AG09309 (cell line): ENCODE measurements at places on chromosomes 3 and 15.

- no peak for DNase-seq
Observed at GRCh38 chr3:50189989-50190388, 1.4 kb upstream of the GNAT1 start.

DNA sequence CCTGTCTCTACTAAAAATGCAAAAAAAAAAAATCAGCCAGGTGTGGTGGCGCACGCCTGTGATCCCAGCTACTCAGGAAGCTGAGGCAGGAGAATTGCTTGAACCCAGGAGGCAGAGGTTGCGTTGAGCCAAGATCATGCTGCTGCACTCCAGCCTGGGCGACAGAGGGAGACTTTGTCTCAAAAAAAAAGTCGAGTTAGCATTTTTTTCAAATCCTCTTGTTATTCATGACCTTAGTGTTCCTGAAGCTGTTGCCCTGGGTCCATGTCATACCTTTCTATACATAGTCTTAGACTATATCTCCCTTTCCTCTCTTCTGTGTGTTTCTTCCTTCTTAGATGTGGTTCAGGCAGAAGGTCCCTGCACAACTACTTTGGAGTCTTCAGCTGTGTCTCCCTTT is 6.4 kb downstream of the FMN1 start:
- DNase-seq: no peak

DNA sequence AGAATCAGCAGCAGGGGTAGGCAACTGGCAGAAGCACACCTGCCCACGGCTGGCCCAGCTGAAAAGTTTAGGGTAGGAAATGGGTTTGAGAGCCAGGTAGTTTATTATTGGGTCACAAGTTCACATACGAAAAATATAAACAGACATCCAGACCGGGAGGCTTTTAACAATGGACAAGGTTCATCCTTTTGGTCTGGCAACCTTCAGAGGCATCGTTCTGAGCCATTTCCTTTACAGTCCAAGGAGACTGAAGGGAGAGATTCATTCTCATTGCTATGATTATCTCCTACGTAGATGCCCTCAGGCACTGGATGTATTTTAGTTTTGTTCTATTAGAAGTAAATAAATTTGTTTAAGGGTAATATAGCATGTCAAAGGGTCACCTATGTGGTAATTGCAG is 248.0 kb upstream of the THBS1 start:
- DNase-seq: no peak

DNA sequence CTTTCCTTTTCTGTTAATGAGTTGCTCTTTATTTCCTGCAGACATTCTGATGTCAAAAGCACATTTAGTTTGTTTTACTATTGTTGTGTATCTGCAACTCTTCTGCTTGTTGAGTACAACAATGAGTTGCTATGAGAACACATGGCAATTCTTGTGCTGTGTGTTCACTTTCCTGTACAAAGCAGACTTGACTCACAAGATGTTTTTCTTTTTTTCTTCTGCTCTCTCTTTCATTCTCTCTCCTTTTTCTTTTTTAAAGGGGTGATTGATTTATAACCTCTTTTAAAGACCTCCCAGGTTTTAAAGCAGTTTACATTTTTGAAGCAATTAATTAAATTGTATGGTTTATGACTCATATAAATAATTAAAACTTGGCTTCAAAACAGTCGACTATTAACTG is 31.6 kb upstream of the ABHD10 start:
- DNase-seq: no peak

DNA sequence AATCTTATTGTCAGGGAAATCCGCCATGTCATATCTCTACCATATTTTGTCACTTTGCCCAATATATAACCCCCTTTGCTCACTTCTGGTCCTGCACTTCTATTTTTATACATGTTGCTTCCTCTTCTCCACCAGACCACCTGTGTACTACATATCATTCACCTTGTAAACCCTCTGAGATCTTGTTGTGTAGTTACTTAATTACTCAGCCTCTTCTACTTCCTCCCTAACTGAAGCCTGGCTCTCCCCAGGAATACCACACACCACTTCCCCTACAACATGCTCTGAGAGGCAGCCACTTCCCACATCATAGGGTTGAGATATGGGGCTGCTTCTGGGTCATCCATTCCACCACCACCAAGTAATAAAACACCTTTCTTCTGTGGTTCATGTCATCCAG is 10.0 kb downstream of the HEXA start:
- DNase-seq: no peak

DNA sequence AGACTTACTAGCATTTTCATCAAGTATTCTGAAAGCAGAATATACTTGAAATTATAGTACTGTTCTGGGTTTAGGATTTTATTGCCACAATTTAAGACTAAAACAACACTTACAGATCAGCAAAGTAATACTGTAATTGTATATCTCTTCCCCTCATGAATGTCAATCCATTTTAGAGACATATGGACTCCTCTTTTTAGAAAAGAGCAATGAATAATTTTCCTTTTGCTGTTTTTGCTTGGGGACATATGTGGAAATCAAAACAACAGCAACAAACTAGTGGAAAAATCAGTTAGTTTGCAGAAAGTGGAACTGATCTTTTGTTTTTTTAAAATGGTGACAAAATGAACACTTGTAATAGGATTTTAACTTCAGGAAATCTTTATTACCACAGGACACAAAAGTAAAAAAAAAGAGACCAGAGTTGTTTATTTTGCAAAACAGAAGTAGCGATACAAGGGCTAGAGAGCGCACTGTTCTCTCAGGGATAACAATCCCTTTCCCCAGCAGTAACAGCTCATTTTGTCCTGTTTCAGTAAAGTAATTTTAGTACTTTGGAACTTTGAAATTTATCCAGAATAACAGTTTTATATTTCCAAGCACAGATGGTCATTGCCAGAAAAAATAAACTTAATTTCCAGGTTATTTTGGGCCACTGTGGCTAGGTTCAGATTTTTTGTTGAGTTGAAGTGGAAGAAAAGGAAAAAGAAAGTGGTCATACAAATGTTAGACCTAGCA is 17.1 kb downstream of the LEKR1 start:
- no peak for DNase-seq

GRCh38 chr3:180306155-180306554 is 269.4 kb upstream of the PEX5L start:
- DNase-seq: no peak

DNA sequence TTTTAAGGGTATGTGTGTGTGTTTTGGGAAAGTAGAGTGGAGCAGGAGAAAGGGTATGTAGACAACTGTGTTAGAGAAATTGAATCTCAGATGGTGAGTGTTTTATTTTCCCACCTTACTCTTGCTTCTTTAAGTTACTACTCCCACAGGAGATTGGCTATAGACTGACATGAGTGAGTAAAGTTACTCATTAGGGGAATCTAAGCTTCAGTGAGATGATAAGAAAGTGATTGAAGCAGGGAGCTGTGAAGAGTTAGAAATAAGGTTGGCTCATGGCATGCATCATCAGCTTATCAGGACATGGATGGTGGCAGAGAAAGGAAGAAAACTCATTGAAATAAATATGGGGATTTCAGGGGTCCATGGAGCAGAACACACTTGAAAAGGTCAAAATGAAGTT is 88.9 kb downstream of the MBNL1 start:
- no peak for DNase-seq

DNA sequence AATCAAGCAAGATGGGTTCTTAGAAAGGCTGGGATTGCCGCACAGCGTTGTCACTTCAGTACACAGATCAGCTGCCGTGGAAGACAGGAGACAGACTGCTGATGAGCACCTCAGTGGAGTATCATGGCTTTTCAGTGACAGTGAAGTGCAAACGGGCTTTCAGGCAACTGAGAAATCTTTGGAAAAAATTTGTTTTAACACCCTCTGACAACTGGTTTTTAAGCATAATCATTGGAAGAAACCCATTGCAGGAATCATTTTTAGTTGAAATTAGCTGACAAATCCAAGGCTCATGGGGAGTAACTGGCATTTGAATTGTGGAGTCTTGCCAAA is 418.8 kb downstream of the OTOL1 start:
- DNase-seq: no peak

DNA sequence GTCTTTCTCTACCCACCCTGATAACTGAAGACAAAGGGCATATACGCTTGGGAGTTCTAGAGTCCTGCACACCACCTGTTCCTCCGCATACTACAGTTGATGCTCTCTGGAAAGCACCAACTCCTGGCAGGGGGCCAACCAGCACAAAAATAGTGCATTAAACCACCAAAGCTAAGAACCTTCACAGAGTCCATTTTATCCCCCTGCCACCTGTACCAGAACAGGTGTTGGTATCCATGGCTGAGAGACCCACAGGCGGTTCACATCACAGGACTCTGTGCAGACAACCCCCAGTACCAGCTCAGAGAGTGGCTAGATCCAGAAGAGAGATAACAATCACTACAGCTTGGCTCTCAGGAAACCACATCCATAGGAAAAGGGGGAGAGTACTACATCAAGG is 114.4 kb upstream of the POU1F1 start:
- no peak for DNase-seq

DNA sequence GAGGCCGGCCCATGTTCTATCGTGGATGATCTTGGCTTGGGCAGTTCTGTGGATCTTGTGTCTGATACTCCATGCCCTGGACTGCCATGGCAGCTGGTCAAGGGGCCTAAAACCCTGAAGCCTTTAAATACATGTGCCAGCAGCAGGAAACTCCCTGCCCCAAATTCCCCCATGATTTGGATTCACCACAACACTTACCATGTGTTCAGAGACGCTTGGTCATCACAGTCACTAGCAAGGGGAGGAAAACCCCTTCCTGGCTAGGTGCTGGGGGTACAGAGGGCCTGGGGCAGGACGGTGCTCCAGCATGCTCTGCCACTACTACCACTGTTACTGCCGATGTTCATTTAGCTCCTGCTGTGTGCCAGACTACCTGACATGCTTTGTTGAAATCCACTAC is 94.4 kb downstream of the DNAJB8 start:
- DNase-seq: no peak

GRCh38 chr3:129087138-129087702 is 26.6 kb downstream of the GP9 start:
- no peak for DNase-seq

GRCh38 chr15:39347453-39347852 is 233.4 kb upstream of the THBS1 start:
- no peak for DNase-seq

DNA sequence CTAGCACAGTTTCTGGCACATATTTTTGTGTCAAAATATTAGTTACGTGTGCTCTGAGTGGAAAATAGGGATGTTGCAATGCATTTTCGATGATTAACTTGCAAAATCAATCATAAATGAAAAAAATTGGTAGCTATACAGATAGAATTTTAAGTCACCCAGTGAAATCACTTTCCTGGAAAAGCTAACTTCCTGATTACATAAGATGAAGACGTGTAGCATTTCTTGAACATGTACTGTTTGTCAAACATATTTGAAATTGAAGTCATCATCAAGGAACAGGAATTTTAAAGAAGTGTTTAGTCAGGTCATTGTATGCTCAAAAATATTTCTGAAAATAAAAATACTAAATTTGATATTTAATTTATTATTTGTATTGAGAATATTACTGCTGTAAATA is 977.7 kb downstream of the PLOD2 start:
- no peak for DNase-seq

- DNase-seq: no peak
Observed at GRCh38 chr3:120338517-120338916, 10.6 kb downstream of the LRRC58 start.

GRCh38 chr3:108518895-108519294 is 8.5 kb upstream of the MYH15 start:
- DNase-seq: no peak

DNA sequence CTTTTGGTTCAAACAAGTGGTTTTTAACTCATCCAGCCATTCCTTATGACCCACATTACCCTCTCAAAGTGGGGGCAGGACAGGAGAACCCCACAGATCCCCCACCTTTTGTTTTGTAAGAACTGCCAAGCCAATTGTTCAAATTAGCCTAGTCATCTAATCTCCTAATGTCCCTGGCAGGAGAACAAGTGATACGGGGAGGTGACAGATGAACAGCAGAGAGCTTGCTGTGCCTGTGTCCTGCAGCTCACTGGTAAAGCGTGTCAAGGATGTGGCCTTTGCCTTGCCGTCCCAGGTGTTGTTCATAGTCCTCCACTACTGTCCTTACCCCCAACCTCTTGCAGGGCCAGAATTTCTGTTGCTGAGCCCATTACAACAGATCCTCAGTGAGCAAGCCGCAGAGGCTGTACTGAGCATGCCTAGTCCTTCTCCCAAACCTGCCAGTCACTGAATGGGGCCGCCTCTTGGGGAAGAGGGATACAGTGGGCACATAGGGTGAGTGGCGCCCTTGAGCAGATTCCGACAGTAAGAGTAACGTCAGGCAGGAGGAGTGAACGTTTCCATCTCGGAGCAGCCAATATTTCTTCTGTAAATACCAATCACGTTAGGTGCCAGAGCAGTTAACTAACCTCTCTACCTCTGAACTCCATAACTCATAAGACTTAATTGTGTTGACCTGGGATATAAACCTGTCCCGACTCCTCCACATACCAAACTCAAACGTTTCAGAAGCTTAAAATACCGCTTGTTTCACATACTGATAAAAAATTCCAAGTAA is 87.4 kb downstream of the ITPR1 start:
- DNase-seq: no peak

DNA sequence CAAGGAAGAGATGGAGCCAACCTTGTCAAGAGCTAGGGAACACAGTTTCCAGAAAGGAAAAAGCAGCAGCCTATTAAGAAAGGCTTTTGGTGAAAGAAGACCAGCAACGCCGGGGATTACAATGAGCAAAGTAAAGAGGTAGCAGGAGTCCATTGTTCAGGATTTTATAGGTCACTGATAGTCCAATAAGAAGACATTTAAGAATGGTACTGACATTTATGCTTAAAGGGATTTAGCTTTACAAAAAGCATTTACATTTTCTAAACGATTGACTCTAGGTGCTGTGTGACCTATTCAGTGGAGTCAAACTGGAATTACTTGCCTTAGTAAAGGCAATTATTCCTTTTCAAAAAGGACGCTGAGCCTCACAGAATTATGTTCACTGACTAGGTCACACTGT is 40.8 kb downstream of the CSNK1G1 start:
- DNase-seq: no peak

DNA sequence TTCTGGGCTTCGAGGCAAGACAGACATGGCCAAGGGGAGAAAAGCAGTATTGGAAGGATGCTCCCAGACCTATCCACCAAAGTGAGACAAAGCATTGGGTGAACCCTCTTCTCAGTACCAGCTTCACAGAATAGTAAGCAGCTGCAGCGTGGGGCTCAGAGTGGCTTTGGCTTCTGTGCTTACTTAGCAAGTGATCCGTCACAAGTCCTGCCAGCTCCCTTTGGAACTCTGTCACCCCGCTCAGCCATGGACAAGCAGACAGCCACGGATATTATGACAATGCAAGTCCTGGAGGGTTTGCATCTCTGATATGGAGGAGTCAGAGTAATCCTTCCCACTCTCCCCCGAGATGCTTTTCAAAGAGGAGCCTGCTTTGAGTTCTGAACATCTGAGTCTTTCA is 90.8 kb downstream of the SLCO3A1 start:
- no peak for DNase-seq

GRCh38 chr15:61750271-61751084 is 309.8 kb downstream of the VPS13C start:
- DNase-seq: no peak
